ENCODE measurements at places on chromosomes 1 and 21. TPM values are rescaled to one million over a fixed set of nuclear protein-coding genes. Genes with fewer than 3 reads are reported as not detected.

Gene RGS13
- polyA plus RNA-seq = not detected

Gene ZBED6
- 12.6 TPM for polyA plus RNA-seq

Gene TIMM17A
- polyA plus RNA-seq = 87.5 TPM

Gene MYOG
- not detected for polyA plus RNA-seq

Gene C1orf94
- not detected for polyA plus RNA-seq

Gene SSR2
- polyA plus RNA-seq = 891 TPM

Gene RXFP4
- not detected for polyA plus RNA-seq

Gene MORN1
- polyA plus RNA-seq = 4.3 TPM

Gene UBL4B
- 34.8 TPM for polyA plus RNA-seq

Gene SLC37A1
- 0.49 TPM for polyA plus RNA-seq

Gene TP73
- polyA plus RNA-seq = not detected

Gene INAVA
- 0.01 TPM for polyA plus RNA-seq

Gene DHRS3
- polyA plus RNA-seq = 224 TPM

Gene B3GALT6
- 16.9 TPM for polyA plus RNA-seq

Gene KCNT2
- polyA plus RNA-seq = 1.4 TPM

Gene OPTC
- not detected for polyA plus RNA-seq

Gene CLCA4
- polyA plus RNA-seq = not detected

Gene C1orf210
- polyA plus RNA-seq = not detected

All from BJ (cell line).